Astrocyte (in vitro differentiated cells and primary cell): ENCODE measurements at places on chromosomes 12 and 14. TPM values are rescaled to one million over a fixed set of nuclear protein-coding genes. Genes with fewer than 3 reads are reported as not detected.

Gene BLTP3B
- total RNA-seq = 13.3 and 16.0 TPM in 2 replicates

Gene TTC9
- total RNA-seq = 6.9 and 8.4 TPM in 2 replicates

DNA sequence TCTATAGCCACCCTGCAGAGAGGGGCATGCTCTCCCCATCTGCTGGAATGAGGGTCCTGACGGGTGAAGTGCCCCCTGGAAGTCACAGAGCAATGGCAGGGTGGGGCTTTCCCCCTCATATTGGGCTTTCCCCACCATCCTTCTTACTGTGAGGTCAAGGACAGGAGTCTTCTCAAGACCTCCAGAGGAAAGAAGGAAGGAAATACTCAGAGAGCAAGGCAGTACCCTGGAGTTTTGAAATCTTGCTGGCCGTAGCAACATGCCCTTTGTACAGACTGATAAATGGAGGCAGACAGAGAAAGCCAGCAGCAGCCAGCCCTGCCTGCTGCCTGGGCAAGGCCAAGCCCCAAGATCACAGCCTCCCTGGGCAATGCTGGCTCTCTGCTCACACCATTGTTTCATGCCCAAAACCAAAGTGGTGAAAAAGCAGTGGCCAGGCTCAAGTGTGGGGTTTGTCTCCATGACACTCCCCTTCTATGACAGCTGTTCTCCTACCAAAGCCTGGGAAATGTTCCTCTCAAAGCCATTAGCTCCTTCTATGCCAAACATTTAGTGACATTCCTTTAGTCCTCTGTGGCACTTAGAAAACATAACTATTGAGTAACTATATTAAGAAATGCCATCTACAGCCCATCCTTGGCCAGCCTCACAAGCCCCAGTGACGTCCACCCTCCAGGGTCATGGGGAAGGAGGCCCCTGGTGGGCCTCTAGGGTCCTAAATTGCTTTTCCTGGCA lies 13.2 kb upstream of the ITPK1 start:
- H3K4me1 ChIP-seq = no peaks in the 10 kb centered on the region
- DNase-seq = no peak
- no peak overlapping the region for H3K27ac ChIP-seq
- H3K36me3 ChIP-seq = no peaks in the 10 kb centered on the region
- no peak overlapping the region for H3K4me3 ChIP-seq
- peaks cover 11% of the 10 kb centered on the region for H3K27me3 ChIP-seq

- H3K27ac ChIP-seq = no peak overlapping the region
- no peaks in the 10 kb centered on the region for H3K4me1 ChIP-seq
- H3K36me3 ChIP-seq = no peaks in the 10 kb centered on the region
These were observed 261.4 kb downstream of the GRIN2B start for GRCh38 chr12:13719986-13720385.

Gene PLCZ1
- not detected in 2 replicates for total RNA-seq

- H3K27me3 ChIP-seq = no peaks in the 10 kb centered on the region
- H3K4me1 ChIP-seq = no peaks in the 10 kb centered on the region
- H3K4me3 ChIP-seq = no peak overlapping the region
- no peak for DNase-seq
- H3K36me3 ChIP-seq = no peaks in the 10 kb centered on the region
- no peak overlapping the region for H3K27ac ChIP-seq
These were observed 30.3 kb upstream of the ADIPOR2 start for GRCh38 chr12:1660304-1661187.

Gene GPR65
- total RNA-seq = 0.50 and 0.54 TPM in 2 replicates

DNA sequence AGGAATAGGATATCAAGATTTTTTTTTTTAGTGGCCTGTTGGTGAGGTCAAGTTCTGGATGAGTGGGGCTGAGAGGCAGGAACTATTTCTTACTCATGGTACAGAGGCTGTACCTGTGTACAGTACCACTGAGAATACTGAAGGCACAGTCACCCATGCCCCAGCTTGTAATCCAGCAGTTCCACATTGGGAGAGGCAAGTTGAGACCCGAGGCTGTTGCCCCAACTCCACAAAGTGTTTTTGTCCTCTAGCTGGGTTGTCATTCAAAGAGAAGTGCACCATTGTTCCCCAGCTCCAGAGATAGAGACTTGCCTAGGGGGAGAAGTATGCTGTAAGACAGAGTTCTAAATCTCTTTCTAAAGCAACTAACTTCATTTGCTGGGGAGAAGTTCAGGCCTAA lies 38.7 kb downstream of the ARID2 start:
- H3K36me3 ChIP-seq = no peaks in the 10 kb centered on the region
- no peak overlapping the region for H3K4me3 ChIP-seq
- DNase-seq = no peak
- no peak overlapping the region for H3K27ac ChIP-seq

Gene RND1
- total RNA-seq = 2.2 and 2.4 TPM in 2 replicates

- DNase-seq = no peak
- no peak overlapping the region for H3K4me3 ChIP-seq
- no peak overlapping the region for H3K27ac ChIP-seq
- H3K27me3 ChIP-seq = no peaks in the 10 kb centered on the region
- no peaks in the 10 kb centered on the region for H3K4me1 ChIP-seq
- no peaks in the 10 kb centered on the region for H3K36me3 ChIP-seq
These were observed 195.1 kb downstream of the CHST11 start for GRCh38 chr12:104651811-104652210.

Gene AKAP3
- total RNA-seq = 0.94 and 1.4 TPM in 2 replicates
